A673 (cell line): ENCODE measurements at places on chromosomes 1 and 21. TPM values are rescaled to one million over a fixed set of nuclear protein-coding genes. Genes with fewer than 3 reads are reported as not detected.

The UBE2Q1 gene
- 84.5 and 104 TPM in 2 replicates for total RNA-seq

The CHIT1 gene
- not detected in 2 replicates for total RNA-seq

The KLHDC7A gene
- total RNA-seq: not detected in 2 replicates

The DCST2 gene
- total RNA-seq: 0.21 TPM in 1 of 2 replicates, not detected in the other

The LRRC38 gene
- total RNA-seq: not detected in 2 replicates

The FMN2 gene
- total RNA-seq: not detected in 2 replicates

The ZSWIM5 gene
- 0.46 and 0.67 TPM in 2 replicates for total RNA-seq
